ENCODE measurements at places on chromosomes 1 and 21.

DNA sequence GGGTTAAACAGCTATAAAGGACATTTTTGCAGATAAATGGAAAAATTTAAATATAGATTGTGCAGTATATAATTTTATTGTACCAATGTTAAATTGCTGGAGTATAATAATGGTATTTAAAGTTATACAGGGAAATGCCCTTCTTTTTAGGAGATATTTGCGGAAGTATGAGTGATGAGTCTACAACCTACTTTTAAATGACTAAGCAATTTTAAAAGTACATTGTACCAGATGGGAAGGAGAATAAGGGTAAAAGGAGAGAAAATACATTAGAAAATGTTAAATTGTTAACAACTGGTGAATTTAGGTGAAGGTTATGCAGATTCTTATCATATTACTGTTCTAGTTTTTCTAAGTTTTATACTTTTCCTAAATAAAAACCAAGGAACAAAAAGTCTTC is 91.8 kb downstream of the ZZZ3 start:
- DNase-seq: no peak

GRCh38 chr1:109630081-109630897 is 10.7 kb downstream of the AMPD2 start:
- no peak for DNase-seq

- no peak for DNase-seq
These were observed 143.5 kb downstream of the ELAVL4 start for GRCh38 chr1:50252196-50252595.

DNA sequence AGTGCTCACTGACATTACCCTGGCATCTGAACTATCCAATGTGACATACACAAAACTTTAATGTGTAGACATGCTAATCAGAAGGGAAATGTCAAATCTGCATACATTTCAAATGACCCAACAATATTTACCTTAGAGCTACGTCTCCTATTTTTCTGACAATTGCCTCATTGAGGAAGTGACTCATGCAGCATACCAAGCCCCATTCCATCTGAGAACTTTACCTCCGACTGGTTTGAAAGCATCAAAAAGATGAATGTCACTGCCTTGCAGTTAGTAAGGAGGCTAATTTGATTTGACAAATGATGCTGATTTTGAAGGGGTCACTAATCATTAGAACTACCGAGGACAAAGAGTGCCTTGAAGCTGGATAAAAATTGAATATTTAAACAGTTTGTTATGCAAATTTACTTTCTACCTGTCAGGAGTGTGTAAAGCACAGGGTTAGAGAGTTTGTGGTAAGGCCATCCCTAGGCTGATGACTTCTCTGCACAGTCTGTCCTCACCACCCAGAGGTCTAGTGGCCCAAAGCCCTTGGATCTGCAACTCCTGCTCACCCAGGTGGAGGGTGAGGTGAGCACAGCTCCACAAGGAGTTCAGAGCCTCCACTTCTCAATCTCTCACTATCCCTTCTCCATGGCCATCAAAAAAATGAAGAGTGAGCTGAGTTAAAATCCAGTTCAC is 500.3 kb upstream of the C1orf87 start:
- DNase-seq: no peak

DNA sequence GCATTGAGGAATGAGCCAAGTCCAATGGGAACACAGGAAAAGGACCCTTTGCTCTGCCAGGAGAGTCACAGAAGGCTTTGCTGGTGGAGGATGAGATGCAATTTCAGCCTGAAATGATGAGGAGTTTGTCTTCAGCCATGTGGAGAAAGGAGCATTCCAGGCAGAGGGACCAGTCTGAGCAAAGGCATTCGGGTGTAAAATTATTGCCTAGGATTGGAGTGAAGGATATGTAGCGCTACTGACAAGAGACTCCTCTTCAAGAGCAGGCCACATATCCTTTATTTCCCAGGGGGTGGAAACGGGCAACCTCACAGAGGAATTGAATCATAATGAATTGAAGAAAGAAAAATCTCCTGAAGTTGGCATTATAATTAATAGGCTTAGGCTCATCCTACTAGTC is 1.1 kb upstream of the CSF1 start:
- DNase-seq: no peak

GRCh38 chr1:41286992-41287391 is 44.9 kb upstream of the SCMH1 start:
- no peak for DNase-seq

DNA sequence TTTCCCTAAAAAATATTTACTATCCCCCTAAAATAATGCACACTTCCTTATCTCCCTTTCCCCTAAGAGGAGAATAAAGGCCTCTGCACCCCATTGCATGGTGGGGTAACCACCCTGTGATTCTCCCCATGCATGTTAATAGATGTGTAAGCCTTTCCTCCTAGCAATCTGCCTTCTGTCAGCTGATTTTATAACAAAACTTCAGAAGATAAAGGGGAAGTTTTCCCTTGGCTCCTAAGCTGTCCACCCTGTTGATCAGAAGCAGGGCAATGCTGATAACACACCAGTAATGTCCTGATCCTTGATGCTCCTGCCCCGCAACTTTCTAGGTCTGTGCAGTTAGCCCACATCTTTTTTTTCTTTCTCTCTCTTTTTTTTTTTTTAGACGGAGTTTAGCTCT is 11.4 kb upstream of the RNF187 start:
- DNase-seq: no peak

- no peak for DNase-seq
These were observed 15.5 kb upstream of the AHCTF1 start for GRCh38 chr1:246947255-246947654.

GRCh38 chr1:107342316-107342715 is 201.5 kb downstream of the NTNG1 start:
- peak; percentile 37 for DNase-seq

GRCh38 chr1:222521299-222522104 is 26.4 kb downstream of the HHIPL2 start:
- DNase-seq: no peak

GRCh38 chr1:217674028-217674729 is 43.0 kb downstream of the SPATA17 start:
- no peak for DNase-seq

GRCh38 chr21:34803782-34804370 is 135.1 kb downstream of the CLIC6 start:
- no peak for DNase-seq

GRCh38 chr21:32538147-32538792 is 47.1 kb downstream of the TCP10L start:
- DNase-seq: no peak

GRCh38 chr1:84006591-84006990 is 7.7 kb upstream of the TTLL7 start:
- DNase-seq: no peak

GRCh38 chr21:33608559-33608958 is 20.1 kb upstream of the DONSON start:
- DNase-seq: no peak

DNA sequence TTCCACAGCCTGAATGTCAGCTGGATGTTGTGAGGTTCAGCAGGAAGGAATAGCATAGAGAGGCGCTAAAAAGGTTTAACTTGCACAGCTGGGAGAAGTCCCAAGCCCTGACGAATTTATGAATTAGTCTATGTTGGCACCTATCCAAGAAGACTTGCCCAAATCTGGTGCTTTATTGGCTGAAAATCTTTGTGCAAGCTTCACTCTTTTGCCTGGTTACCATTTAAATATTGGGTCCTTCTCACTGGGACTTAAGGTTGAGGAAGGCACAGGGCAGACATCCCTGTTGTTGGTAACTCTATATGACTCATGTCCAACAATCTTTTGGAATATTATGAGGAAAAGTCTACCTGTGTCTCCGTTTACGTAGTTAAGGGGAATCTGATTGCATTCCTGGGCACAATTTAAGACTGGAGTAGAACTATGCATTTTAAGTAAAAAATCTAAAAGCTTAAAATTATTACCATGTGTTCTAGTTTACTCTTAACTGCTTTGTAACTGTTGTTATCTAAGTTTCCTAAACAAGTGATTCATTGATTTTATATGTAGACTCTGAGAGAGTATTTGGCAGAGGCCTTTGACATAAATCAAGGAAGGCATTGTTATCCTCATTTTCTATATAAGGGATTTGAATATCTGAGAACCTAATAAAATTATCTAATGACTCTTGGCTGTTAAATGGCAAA is 181.7 kb upstream of the DPYD start:
- DNase-seq: no peak

DNA sequence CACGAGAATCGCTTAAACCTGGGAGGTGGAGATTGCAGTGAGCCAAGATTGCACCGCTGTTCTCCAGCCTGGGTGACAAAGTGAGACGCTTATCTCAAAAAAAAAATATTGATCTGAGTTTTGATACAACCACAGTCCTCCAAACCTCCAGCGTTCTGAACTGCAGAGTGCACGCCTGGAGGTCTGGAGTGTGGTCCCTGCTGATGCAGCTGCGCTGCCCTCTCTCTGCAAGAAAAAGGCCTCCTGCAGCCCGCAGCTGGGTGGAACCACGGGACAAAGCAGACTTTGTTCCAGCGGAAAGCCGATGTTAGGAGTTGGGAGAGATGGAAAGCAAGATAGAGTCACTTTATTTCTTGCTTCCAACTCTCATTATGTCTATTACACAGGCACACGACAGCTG is 144.9 kb upstream of the SOD1 start:
- no peak for DNase-seq

DNA sequence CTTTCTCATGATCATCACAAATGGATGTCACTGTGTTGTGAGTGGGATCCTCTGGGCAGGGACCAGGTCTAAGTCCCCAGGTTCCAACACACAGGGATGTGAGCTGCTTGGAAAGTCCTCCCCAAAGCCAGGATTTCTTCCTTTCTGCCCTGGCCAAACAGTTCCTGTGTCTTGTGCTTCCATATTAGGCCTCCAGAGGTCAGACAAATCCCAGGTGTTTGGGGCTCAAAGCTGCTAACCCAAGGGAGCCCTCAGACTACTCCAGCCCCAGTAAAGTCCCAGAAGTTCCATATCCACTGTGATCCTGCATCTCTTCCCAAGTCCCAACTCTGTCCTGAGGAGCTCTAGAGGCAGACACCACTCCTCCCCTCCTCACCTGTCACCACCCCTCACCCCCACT is 27.7 kb upstream of the MAGOH start:
- DNase-seq: no peak

DNA sequence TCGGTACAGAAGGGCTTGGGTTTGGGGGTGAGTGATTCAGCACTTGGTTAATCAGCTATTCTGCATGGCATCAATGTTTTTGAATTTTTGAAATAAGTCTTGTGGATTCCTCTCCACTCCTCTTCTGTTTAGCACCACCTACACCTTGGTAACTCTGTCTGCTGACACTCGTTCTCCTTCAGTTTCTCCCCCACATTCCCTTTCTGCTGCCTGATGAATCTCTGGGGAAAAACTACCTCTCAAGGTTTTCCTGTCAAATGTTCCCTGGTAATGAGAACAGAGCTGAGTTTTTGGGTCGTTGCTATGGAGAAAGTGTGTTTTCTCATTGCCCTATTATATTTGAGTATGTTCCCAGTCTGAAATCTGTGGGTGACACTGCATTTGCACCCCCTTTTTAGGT is 108.2 kb downstream of the GABPA start:
- no peak for DNase-seq

DNA sequence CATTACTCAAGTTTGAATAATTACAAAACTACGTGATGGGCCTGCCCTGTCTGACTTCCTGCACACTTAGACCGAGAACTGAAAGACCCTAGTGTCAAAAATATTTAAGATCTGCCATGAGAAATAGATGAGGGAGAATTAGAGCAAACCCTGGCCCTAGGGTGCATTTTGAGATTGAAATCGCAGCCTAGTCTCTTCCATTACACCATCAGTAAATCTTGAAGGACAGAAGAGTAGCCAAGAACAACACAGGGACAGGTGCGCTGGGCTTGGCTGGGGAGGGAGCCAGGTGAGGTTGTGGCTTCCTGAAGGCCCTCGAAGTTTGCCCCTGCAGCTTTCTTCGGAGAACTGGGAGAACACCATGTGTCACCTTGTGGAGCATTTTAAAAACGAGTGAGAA is 36.7 kb upstream of the KIF26B start:
- DNase-seq: no peak

- no peak for DNase-seq
These were observed 1232.8 kb downstream of the NCAM2 start for GRCh38 chr21:22231013-22231412.

DNA sequence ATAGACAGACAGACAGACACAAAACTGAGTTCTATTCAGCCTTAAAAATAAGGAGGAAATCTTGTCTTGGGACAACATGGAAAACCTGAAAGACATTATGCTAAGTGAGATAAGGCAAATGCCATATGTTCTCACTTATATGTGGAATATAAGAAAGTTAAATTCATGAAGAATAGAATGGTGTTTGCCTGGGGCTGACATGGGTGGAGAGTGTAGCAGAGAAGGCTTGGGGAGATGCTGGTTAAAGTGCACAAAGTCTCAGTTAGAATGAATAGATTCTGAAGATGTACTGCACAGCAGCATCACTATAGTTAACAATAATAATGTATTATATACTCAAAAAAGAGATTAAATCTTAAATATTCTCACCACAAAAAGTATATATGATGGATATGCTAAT is 355.5 kb downstream of the LRRIQ3 start:
- no peak for DNase-seq

GRCh38 chr1:228900099-228900885 is 165.0 kb downstream of the RHOU start:
- DNase-seq: no peak

DNA sequence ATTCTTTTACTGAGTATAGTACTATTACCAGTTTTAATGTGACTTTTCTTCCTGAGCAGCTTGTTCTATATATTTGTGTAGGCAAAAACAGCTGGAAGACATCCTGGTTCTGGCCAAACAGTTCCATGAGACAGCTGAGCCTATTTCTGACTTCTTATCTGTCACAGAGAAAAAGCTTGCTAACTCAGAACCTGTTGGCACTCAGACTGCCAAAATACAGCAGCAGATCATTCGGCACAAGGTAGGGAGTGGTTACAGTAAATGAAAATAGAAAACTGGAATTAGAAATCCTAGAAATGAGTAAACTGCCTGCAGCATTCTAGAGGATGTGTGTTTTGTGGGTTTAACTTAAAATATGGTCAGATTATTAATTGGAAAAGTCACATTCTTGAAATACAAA is 64.1 kb upstream of the BMP8A start:
- DNase-seq: no peak

DNA sequence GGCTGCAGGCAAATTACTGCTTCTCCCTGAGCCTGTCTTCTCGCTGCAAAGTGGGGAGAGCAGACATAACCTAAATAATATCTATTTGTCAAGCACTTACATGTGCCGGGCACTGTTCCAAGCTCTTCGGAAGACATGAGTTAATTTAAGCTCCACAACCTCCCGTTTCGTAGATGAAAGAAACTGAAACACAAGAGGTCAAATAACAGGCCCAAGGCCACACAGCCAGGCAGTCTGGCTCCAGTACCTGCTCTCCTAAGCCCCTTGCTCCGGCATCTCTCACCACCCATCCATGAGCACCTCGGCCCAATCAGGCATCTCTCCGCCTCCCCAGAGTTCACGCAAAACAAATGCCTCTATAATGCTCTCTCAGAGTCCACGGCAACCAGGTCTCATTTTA is 65.4 kb downstream of the TAS1R2 start:
- DNase-seq: no peak

GRCh38 chr1:43372172-43372571 is 4.4 kb upstream of the ELOVL1 start:
- DNase-seq: no peak

- no peak for DNase-seq
These were observed 579 bp upstream of the ZNF684 start for GRCh38 chr1:40530735-40531380.
